ENCODE measurements at places on chromosomes 11 and 22.

- no peak for DNase-seq
Observed at GRCh38 chr11:60077216-60077817, 11.1 kb upstream of the MS4A2 start.

DNA sequence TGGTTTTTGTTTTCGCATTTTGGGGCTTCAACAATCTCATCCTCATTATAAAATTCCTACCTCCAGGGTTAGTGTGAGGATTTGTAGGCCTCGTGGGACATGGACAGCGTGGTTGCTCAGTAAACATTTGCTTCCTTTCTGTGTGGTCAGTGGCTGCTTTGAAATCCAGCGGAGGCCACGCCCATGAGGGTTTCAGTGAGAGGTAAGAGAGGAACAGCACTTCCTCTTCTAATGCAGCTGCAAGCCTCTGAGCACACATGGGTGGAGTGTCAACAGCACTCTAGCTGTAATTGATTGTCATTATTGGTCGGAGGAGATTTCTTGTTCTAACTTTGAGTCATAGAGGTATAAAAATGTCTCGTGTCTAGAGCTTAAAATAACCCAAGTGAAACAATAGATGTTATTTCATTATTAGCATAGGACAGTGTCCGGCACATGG, 6.0 kb upstream of the ARHGAP42 start:
- DNase-seq = no peak

DNA sequence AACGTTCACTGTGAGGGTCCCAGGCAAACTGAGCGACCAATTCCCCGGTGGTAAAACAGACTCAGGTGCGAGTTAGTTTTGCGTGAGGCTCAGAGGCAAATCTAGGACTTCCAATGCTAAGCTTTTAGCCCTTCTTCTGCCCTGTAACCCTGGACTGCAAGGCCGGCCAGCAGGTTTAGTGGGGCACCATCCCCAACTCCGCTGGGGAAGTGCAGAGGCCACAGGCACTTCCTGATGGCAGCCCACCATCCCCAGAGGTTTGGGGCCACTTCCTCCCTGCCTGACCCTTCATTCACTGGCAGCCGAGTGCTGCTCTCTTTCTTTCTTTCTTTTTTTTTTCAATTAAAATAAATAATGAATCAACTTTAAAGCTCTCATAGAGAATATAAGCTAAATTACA, 124.6 kb upstream of the B3GAT1 start:
- no peak for DNase-seq

DNA sequence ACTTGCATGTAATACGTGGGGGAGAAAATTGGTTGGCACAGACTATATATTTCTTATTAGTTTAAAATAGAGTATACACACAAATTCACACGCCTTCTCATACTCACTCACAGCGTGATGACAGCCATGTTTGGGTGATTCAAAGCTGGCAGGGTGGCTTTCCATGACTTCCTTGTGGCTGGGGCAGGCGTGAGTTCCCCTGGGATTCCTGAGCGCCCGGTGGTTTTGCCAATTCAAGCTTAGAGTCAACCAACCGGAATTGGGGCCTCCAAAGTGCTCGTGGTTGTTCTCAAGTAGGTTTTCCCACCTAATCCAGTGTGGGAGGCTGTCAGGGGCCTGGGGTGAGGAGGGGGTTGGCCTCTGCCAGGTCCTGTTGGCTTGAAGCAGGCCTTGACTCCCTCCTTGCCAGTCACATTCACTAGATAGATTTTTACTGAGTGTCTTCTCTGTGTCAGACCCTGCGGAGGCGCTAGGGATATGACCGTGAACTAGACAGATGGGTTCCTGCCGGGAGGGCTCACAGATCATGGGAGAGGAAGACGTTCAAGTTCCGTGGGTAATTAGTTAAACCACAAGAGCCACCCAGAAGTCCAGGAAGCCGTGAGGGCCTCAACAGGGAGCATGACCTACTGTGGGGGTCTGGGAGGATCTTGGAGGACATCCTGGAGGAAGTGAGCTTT, 11.5 kb downstream of the PKNOX2 start:
- no peak for DNase-seq

GRCh38 chr11:73916435-73916834, 34.4 kb upstream of the DNAJB13 start:
- no peak for DNase-seq

DNA sequence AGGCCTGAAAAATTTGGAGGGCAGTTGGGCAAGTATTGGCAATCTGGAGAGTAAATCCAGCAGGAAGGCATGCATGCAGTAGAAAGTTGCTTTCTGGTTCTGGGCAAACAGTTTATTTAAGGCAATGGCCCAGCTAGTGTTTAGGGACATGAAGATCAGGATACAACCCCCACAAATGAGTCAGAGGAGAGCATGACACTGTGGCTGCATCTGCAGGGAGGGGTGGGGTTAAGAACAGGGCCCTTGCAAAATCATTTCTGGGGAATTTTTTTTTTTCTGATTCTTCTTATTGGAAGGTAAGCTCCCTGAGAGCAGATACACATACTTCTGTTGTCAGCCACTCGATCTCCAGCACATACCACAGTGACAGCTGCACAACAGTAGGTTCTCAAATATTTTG, 61.1 kb downstream of the FDX1 start:
- no peak for DNase-seq

DNA sequence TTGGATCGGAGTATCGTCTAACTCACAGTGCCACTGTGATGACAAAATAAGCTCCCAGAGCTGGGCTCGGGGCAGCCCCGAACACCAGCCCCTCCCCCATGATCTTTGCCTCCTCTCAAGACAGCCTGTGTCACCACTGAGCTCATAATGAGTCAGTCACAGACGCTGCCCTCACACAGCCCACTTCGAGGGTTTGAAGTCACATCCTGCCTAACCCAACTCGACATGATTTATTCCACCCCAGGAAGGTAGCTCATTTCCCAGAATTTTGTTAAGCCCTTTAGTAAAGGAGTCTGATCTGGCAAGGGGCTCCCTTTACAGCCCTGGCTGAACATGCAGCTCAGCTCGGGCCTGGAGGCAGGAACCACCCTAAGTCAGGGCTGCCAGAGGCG, 22.8 kb downstream of the MYH9 start:
- DNase-seq = peak; percentile 92

- no peak for DNase-seq
Observed at GRCh38 chr11:100830978-100831732, 144.1 kb downstream of the ARHGAP42 start.

DNA sequence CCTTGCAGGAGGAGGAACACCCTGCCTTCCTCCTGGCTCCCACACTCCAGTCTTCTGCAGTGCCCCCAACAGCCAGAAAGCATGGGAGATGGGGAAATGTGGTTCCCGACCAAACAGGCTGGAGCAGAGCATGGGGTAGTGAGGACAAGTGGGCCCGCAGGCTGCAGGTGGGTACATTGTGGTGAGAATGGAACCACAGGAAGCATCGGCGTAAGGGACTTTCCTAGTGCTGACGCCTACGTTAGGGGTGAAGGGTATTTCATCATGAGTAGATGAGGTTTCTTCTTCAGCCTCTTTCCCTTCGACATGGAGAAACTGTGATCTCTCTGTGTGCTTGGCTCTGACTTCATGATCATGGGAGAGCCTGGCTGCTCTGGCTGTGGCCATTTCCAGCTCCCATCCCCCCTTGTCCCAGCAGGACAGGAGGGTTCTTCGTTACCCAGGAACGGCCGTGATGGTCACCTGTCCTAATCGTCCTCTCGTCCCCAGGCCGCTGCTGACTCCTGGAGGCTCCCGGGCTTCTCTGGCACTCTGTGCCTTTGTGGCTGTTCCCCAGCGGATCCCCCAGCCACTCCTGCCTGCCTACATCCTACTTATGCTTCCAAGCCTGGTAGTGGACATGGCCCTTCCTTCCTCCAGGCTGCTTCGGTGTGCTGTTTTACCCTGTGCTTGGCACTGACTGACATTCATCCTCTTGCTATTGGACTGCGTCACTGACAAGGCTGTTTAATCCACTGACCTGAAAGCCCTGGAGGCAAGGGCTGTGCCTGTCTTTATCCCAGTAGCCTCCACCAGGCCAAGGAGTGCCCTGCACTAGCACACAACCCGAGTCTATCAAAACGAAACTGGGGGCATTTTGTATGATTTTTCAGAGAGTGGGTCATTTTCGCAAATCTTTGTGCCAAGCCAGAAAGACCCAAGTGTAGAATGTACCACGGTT, 65.2 kb upstream of the CECR2 start:
- peak; percentile 60 for DNase-seq

GRCh38 chr11:32392840-32393239, 42.5 kb downstream of the WT1 start:
- DNase-seq = no peak

DNA sequence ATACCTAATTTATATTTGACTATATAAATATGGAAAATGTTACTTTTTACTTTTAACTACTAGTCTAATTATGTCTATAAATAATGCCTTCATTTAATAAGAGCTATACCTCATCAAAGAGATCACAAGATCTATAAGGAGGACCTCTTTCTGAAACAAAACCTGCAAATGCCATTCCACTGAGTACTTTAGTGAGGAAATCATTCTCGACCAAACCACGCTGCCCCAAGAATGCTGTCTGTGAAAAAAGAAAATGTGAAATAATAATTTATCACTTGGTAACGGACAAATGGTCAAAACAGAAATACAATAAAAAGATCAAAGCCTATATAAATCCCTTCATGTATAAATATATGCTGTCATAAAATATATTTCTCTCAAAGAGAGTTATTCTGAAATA, 301.7 kb downstream of the SBF2 start:
- DNase-seq = no peak

GRCh38 chr11:108121274-108122155, at the start of gene ACAT1:
TSS of gene ACAT1 (plus strand) at chr11:108121567. CDS start at chr11:108121607, 40 bp downstream.
- peak; percentile 93 for DNase-seq

All from stimulated activated naive CD4-positive, alpha-beta T cell treated with Interleukin-2 at 50 U/mL for 16 hours (primary cell).